ENCODE measurements at places on chromosomes 11 and 22.

- no peak for DNase-seq
These were observed 103.4 kb upstream of the OLFML1 start for GRCh38 chr11:7381937-7382336.

GRCh38 chr11:87187076-87187475, 149.3 kb downstream of the TMEM135 start:
- no peak for DNase-seq

GRCh38 chr11:46696212-46696558, 4.2 kb downstream of the ARHGAP1 start:
- DNase-seq = no peak

DNA sequence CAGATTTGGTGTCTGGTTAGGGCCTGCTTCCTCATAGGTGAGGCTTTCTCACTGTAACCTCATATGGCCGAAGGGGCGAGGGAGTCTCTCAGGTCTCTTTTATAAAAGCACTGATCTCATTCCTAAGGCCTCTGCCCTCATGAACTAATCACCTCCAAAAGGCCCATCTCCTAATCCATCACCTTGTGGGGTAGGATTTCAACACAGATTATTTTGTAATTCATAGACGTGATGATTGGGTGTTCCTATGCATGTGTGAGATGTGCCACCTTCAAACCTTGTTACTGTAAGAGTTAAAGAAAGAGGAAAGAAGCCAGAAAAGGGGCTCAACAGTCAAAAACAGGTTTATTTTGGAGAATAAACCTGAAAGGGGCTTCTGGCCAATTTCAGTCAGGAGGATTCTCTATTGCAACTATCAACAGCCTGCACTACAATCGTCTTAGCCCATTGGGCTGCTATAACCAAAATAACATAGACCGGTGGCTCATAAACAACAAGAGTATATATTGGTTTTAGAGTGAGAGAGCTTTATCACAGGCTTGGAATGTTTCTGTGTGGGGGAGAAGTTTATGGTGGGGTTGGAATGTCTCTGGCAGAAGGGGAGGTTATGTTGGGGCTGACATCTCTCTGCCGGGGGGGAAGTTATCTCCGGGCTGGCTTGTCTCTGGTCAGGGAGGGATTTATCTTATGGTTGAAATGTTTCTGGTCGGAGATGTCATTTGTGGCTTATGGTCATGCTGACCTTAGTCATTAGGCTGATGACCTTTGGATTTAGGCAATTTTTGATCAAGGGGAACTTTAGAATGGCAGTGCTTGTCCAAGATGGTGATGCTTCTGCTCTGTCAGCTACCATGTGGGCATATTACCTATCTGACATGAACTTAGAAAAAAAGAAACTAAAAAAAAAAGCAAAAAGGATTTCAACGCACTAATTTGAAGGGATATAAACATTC, 35.1 kb downstream of the CSF2RB start:
- DNase-seq = no peak

DNA sequence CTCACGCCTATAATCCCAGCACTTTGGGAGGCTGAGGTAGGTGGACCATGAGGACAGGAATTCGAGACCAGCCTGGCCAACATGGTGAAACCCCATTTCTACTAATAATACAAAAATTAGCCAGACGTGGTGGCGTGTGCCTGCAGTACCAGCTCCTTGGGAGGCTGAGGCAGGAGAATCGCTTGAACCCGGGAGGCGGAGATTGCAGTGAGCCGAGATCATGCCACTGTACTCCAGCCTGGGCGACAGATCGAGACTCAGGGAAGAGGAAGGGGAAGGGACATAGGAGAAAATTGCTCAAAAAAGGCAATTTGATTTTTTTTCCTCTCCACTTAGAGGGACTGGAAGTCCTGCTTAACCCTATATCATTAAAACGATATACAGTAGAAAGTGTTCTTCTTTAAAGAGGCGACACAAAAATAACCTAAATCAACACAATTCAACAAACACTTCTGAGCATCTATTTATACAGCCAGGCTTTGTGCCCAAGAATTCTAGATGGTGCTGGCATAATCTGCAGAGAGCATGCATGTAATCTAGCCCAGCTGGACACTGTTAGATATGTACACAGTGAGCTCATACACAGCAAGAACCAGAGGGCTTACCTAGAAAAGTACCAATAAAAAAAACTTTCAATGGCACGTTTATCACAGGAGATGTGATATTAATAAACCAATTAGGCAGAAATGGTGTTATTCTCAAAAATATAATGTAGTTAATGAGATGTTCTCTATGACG, 20.9 kb upstream of the DENND5A start:
- no peak for DNase-seq

GRCh38 chr22:33022231-33022630, 36.0 kb downstream of the SYN3 start:
- DNase-seq = no peak

DNA sequence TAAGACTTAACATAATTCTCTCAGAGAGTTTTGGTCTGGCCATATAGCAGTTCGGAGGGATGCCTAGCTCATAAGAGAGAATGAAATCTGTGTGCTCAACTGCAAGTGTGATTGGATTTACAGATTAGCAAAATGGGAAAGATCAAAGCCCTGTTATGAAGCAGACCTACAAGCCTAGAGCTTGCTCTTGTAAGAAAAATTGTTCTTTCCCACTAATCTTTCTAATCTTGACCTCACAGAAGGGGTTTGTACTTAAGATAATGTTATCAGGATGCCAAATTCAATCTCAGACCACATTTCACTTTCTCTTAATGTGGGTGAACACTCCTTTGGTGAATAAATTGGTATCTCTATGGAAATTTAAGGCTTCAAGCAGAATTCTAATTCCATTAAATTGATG, 267.2 kb downstream of the RAB38 start:
- no peak for DNase-seq

GRCh38 chr11:330694-331357, 10.2 kb upstream of the IFITM3 start:
- DNase-seq = peak; percentile 67

DNA sequence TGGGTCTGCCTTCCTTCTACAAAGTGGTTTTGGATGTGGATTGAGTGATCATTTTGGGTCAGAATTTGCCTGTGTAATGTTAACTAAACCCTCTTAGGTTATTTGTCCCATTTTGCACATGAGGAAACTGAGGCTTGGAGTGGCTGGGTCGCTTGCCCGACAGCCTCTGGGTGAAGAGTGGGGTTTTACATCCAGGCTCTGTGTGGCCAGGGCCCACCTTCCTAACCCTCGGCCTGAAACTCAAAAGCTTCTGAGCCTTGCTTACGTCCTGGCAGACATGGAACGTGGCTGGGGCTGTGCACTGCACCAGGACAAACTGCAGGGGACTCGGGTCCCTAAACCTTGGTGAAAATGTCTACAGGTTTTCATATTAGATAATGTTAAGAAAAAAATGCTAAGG, 542.4 kb downstream of the TBC1D22A start:
- no peak for DNase-seq

DNA sequence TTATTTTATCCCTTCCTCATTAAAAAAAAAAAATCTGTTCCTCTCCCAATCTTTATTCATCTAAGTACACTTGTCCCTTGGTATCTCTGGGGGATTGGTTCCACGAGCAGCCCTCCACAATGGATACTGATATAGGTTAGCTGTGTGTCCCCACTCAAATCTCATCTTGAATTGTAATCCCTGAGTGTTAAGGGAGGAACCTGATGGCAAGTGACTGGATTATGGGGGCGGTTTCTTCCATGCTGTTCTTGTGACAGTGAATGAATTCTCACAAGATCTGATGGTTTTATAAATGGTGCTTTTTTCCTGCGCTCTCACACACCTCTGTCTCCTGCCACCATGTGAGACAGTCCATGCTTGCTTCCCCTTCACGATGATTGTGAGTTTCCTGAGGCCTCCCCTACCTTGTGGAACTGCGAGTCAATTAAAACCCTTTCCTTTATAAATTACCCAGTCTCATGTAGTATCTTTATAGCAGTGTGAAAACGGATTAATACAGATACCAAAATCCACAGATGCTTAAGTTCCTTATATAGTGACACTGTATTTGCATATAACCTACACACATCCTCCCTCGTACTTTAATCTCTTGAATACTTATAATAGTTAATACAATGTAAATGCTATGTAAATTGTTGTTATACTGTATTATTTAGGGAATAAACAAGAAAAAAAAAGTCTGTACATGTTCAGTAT, 62.0 kb downstream of the PACS1 start:
- no peak for DNase-seq

GRCh38 chr22:26322179-26322905, 106.7 kb upstream of the ASPHD2 start:
- no peak for DNase-seq

DNA sequence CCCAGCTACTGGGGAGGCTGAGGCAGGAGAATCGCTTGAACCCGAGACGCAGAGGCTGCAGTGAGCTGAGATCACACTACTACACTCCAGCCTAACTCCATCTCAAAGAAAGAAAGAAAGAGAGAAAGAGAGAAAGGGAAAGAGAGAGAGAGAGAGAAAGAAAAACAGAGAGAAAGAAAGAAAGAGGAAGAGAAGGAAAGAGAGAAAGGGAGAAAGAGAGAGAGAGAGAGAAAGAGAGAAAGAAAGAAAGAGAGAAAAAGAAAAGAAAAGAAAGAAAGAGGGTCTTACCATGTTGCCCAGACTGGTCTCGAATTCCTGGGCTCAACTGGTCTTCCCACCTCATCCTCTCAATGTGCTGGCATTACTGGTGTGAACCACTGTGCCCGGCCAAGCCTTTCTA, 22.3 kb downstream of the FBLN1 start:
- DNase-seq = no peak

DNA sequence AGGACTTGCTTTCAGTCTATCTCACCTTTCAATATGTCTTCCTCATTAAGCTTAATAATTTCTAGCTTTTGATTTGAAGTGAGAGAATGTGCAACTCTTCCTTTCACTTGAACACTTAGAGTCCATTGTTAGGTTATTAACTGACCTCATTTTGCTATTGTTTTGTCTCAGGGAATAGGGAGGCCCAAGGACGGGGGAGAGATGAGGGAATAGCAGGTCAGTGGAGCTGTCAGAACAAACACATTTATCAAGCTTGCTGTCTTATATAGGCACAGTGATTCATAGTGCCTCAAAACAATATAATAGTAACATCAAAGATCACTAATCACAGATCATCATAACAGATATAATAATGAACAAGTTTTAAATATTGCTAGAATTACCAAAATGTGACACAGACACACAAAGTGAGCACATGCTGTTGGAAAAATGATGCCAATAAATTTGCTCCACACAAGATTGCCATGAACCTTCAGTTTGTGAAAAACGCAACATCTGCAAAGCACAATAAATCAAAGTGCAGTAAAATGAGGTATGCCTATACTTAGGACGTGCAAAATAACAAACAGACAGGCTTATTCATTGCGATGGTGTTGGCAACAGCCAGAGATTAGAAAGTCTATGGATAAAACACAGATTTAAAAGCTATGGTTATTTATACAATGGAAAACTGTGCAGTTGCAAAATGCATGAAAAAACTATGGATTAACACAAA, 106.3 kb upstream of the TEAD1 start:
- DNase-seq = no peak

DNA sequence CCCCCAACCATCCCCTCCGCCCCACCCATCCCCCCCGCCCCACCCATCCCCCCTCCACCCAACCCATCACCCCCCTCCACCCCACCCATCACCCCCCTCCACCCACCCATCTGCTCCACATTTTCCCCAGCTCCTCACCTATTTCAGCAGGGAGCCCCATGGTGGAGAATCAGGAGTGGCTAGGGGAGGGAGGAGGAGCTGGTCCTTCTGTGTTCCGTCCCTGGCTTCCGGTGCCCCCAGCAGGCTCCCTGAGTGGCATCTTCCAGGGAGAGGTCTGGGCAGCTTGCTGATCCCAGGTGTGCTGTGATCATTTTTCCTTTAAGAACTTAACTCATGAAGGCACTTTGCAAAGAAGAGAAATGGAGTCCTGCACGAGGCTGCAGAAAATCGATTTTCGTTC, 365.8 kb downstream of the TBC1D22A start:
- DNase-seq = no peak

GRCh38 chr11:75733431-75734107, 15.9 kb downstream of the MOGAT2 start:
- no peak for DNase-seq

- DNase-seq = no peak
These were observed 620.6 kb downstream of the SOX6 start for GRCh38 chr11:15735706-15736105.

DNA sequence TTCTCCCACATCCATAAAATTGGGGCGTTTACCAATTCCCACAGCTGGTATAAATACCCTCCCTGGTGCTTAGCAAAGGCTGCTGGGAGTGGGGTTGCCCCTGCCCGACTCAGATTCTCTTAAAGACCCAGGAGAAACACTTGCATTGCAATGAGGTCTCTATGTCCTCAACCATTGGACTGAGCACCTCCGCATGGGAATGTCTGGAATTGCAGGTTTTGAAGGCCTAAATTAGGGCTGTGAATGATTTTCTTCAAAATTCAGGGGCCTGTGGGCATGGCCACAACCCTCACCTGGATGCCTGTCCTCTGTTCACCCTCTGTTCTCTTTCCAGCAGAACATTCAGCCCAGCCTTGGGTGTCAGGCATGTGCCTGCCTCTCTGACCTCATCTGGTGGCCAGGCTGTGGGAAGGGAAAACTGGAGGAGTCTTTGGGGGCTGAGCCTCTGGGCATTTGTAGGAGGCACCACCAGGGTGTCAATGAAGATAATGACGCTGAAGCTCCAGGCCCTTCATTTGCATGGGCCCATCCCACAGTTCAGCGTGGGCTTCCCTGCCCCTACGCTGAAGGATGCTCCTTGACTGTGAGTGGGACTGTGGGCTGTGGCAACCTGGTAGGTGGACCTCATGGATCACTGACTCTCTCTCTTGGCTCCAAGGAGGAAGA, 52.7 kb upstream of the MYEOV start:
- DNase-seq = no peak

GRCh38 chr11:107567739-107568335, 2.3 kb upstream of the ALKBH8 start:
- DNase-seq = no peak

- no peak for DNase-seq
These were observed 5.0 kb downstream of the ASCL2 start for GRCh38 chr11:2265396-2265795.

- DNase-seq = no peak
These were observed 5.9 kb downstream of the PAK1 start for GRCh38 chr11:77467993-77468392.

DNA sequence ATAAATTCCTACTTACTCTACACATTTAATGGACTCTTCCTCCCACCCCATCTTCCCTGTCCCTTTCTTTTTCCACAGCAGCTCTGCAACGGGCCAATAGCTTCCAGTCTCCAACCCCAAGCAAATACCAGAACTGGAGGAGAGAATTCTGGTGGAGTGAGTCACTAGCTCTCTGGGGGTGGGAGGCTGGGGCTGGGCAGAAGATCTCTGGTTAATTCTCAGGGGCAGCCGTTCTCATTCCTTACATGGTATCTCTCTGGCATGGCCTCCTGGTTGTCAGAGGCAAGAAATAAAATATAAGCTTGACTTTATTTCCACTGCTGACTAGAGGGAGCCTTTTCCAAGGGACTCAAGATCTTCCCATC, 90.4 kb upstream of the PARVA start:
- no peak for DNase-seq

Measured in stimulated activated CD8-positive, alpha-beta memory T cell treated with anti-CD3 and anti-CD28 coated beads, Interleukin-4, amount 100 ng/mL, for 48 hours (primary cell).